ENCODE measurements at places on chromosomes 2 and 18.

- no peak for DNase-seq
These were observed 35.8 kb upstream of the PGAP1 start for GRCh38 chr2:196962325-196962724.

DNA sequence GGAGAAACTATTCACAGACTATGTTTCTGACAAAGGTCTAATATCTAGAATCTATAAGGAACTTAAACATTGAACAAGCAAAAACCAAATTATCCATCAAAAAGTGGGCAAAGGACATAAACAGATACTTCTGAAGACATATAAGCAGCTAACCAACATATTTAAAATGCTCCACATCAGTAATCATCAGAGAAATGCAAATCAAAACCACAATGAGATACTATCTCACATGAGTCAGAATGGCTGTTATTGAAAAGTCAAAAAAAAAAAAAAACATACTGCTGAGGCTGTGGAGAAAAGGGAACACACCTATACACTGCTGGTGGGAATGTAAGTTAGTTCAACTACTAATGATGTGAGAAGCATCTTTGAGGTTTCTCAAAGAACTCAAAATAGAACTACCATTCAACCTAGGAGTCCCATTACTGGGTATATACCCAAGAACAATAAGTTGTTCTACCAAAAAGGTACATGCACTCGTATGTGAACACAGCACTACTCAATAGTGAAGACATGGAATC, 220.4 kb upstream of the TFPI start:
- no peak for DNase-seq

DNA sequence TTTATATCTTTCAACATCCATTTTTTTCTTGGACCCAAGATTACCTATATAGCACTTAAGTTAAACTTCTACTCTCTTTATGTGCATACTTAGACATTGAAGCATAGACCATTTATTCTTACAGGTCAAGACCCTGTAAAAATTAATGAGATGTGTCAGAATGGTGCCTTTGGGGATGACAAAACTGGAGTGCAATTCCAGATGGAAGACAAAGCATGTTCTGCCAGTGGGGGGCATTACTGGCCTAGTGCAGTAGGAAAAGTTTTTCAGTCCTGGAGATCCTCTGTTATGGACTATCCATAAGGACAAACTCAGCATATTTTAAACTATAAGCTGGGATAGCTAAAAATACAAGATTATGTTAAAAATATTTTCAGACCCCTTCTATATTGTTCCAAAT, 57.8 kb upstream of the MMADHC start:
- DNase-seq, result no peak

DNA sequence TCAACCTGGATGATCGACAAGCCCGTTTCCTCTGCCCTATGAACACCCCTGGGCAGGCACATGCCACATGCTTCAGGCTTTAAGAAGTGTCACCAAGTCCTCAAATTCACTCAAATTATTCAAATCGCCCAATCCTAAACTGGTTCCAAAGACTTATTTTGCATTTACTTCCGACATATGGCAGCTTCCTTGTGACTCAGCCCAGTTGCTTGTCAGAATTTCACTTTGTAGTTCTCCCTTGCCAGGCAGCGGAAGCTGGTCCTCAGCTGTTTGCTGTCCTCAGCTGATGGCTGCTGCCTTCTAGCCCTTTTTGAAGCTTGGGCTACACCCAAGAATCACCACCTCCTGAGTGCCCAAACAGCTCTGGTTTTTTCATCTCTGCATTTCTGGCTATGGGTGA, 105.4 kb upstream of the LMAN1 start:
- no peak for DNase-seq

DNA sequence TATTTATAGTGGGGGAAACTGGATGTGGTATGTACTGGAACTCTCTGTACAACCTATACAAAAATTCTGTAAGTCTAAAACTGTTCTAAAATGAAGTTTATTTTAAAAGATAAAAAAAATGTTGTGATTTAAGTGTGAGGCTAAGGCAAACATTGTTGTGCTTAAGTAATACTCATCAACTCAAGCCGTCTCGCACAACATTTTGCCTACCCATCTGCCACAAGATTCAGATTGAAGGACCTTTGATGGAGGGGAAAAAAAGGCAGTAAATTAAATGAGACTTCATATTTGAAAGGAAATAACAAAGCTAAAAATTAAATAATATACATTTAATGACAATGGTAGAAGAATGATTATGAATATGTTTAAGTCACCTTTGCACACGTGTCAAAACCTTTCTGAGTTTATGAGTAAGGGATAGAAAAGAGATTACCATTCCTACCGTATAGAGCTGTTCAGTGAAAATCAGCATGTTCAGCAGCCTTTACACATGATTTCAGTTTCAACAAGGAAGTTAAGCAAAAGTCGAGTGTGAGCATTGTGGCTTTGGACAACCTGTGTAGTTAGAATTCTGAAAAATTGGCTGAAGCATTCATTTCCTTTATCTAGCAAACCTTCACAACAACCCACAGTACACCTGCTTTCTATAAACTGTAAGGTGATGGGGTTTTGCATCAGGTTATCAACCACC, 499.3 kb downstream of the IRS1 start:
- DNase-seq, result no peak

GRCh38 chr18:47748093-47748796, 182.2 kb downstream of the SMAD2 start:
- no peak for DNase-seq

- no peak for DNase-seq
These were observed 228.3 kb upstream of the EPC2 start for GRCh38 chr2:148416248-148416647.

DNA sequence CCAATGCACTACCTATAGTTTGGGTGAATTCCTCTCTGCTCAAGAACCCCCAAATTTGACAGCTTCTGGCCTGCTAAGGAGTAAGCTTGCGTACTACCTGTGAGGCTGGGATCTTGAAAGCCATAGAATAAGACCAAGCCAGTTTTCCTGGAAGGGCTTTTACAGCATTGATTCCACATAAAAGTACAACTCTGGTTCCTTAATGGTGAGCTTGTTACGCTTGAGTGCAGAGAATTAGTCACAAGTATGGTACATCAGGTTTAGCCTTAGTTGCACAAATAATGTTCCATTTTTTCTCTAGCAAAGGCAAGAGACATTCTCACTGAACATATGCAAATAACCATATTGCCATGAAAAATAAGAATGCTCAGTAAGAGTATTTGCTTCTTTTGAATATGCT, 39.1 kb upstream of the STK39 start:
- no peak for DNase-seq

DNA sequence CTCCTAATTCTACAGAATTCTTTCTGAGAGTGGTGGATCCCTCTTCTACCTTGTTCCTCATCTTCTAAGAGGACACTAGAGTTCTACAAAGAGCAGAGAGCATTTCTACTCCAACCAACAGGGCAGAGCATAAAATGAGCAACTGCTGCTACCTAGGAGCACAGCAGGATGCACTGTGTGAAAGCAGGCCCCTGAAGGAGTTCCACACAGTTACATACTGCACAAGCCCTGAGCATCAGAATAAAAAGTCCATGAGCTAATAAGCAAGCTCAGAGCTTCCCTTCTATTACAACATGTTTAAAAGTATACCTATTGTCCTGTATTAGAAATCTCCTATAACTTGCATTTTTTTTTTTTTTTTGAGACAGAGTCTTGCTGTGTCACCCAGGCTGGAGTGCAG, 8.4 kb downstream of the FHL2 start:
- DNase-seq, result no peak

GRCh38 chr2:80496775-80497174, 192.2 kb upstream of the LRRTM1 start:
- no peak for DNase-seq

DNA sequence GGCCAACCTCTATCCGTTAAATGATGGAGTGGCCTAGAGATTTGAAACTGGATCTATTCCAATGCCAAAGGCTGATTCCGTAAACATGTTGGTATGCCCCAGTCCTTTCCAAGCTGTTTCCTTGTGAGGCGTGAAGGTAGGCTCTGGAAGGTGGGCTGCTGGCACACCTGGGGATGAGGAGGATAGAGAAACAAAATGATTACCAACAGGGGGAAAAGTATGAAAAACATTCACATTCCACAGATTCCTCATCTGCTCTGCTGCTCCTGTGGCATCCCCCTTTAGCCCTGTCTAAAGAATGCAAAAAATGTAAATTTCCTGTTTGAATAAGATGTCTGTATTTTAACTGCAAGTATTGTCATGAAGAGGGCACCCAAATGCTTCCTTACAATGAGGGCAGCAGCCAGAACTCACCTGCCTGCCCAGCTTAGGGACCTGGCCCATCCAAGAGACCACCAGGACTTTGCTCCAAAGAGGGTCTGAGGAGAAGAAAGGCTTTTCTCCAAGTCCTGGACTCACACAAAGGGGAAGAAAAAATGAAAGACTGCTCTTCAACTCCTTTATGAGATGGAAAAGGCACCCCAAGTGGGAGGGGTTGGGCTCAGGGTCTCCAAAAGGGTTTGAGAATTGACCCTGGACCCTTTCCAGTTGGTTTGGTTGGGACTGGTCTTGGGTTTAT, 132.3 kb upstream of the PELI1 start:
- DNase-seq, result no peak

DNA sequence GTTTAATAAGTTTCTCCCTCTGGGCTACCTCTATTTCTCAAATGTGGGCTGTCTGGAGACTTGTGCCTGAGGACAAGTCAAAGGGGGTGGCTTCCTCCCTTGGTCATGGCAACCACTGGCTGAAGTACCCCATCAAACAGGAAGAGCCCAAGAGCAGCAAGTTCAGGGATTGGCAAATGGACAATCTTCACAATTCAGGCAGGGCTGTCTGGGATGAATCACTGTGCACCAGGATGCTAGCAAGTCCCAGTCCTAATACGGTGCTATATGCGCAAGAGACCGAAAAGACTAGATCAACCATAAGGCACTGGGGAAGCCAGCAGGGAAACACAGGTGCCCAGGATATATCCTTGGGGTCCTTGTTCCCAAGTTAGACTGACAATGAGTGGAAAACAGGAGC, 75.5 kb downstream of the ANTXR1 start:
- DNase-seq, result no peak

DNA sequence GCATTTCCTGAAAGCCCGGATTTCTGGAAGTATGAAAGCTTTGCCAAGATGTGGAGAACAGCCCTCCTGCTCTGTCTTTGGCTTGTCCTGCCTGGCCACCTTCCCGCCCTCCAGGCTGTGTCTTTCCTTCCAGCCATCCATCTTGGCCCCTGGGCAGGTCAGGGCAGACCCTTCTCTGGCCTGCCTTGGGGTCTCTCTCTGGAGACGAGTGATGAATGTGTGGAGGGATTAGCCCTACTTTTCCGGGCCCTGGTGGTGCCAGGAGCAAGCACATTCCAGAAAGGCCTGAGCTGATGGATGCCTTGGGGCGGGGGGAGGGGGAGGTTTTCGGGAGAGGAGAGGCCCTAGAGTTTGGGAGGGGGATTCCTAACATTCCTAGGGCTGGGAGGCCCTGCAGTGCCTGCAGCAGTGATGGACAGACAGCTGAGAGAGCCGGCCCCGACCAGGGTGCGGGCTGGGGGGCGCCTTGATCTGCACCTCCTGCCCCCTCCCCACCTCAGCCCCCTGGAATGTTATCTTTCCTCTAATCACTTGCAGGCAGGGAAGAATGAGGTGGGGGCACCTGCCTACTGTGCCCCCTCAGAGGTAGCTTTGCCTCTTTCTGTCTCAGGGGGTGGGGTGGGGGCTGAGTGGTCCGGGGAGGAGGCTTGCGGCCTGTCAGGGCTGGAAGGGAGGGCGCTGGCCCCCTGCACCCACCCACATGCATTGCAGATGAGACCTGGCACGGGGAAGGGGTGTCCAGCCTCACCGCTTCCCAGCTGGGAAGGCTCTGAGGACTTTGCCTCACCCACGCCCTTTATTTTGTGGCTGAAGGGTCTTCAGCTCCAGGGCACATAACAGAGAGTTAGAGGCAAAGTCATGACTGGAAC, 156.2 kb downstream of the DDX1 start:
- DNase-seq, result no peak

DNA sequence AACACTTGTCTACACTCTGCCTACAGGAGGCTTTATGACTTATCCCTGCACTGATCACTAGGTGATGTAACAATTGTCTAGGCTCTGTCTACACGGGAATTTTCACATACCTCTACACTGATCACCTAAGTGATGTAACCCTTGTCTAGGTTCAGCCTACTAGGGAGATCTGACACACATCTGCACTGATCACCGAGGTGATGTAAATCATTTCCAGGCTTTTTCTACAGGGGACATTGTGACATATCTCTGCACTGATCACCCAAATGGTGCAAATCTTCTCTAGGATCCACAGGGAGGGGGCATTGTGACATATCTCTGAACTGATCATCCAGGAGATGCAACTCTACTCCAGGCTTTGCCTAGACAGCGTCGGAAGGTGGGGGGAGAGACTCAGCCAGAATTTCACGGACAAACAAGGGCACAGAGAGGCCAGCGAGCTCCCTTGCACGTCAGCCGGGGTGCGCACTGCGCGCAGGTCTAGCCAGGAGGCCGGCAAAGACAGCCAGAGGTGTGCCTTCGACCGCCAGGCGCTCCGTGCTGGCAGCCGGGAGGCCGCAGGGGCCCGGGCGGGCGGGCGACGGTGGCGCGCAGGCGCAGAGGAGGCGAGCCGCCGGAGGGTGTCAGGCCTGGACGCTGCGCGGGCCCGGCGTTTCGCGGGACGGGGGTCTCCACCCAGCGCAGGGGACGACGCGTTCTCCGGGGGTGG, 46.9 kb upstream of the USP14 start:
- no peak for DNase-seq

DNA sequence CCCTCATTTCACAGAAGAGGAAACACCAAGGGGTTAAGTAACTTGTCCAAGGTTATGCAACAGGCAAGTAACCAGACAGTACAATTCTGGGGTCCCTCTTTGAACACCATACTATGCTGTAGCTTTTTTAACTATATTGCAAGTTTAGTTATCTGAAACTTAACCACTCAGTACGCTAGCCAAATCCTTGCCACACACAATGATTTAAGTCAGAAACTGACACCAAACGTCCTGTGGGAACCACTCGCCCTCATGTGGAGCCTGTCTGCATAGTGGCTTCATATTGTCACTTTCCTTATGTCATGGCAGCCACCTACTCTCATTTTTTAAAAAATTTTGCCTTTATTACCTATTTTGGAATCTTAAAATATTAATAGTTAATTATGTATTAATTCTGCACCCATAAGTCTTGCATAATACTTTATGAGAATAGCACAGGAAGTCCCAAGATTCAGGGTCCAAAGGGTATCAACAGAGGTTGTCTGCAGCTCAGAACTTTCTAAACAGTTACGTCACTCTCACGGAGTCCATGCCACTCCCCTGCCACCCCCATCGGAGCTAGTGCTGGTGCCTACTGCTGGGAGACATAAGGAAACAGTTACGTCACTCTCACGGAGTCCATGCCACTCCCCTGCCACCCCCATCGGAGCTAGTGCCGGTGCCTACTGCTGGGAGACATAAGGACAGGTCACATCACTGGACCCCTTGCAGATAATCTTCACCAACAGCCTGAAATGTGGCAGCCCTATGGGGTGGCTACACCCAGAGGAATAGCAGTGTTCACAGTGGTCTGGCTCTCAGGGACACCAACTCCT, 99.0 kb downstream of the L3MBTL4 start:
- no peak for DNase-seq

Data from activated gamma-delta T cell (primary cell).